ENCODE measurements at places on chromosomes 11 and 22.

- no peak for DNase-seq
Measured at GRCh38 chr11:118042796-118043195, 34.1 kb upstream of the TMPRSS4 start.

DNA sequence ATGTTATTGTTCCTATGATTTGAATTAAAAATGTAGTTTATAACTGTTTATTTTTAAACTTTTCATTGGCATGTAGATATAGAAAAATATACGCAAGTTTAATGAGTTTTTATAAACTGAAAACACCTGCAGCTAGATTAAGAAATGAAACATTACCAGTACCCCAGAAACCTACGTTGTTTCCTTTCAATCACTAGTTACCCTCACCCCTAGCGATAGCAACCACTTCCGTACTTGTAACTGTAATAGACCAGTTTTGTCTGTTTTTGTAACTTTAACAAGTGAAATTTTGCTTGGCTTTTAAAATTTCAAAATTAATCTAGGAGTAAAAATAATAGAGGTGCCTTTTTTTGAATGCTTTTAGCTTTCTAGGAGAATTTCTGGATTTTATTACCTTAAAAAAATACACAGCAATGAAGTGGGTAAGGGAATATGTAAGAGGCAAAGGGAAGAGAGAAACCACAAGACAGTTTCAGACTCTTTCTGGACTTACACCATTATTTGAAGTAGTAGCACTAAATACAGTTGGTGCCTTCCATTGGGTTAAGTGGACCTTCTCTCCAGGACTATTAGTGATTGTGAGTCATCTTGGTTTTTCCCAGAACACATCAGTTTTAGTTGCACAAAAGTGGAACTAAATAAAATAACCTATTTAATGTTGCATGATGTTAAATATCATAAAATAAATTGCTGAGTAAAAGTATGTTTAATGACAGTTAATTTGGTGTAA, 18.7 kb upstream of the NAT10 start:
- DNase-seq: no peak

DNA sequence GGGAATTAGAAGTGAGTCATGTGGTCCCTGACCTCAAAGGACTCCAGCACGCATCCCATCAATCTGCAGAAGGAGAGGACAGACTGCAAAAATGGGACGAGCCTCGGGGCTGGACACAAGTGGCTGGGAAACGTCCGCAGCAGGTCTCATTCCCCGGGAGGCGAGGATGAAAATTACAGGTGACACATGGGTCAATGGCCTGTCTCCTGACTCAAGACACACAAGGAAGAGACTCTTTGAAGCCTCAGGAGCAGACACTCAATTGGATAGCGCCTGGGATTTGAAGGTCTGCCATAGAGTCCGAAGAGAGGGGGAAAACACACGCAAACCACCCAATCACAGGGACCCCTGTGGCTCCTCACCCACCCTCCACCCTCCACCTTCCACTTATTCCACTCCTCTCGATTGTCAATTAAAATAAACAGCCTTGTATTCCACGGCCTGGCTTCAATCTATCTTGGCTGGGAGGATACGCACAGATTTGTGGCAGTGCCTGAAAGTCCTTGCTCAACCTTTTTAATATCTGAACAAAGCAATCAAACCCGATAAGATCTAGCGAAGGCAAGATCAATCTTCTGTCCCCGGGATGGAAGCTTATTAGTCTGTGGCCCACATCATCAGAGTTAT, 101.8 kb upstream of the CADM1 start:
- DNase-seq: no peak

GRCh38 chr11:118792570-118793124, 1.7 kb upstream of the DDX6 start:
- peak; percentile 68 for DNase-seq

GRCh38 chr11:68775951-68776388, 24.6 kb upstream of the TESMIN start:
- no peak for DNase-seq

DNA sequence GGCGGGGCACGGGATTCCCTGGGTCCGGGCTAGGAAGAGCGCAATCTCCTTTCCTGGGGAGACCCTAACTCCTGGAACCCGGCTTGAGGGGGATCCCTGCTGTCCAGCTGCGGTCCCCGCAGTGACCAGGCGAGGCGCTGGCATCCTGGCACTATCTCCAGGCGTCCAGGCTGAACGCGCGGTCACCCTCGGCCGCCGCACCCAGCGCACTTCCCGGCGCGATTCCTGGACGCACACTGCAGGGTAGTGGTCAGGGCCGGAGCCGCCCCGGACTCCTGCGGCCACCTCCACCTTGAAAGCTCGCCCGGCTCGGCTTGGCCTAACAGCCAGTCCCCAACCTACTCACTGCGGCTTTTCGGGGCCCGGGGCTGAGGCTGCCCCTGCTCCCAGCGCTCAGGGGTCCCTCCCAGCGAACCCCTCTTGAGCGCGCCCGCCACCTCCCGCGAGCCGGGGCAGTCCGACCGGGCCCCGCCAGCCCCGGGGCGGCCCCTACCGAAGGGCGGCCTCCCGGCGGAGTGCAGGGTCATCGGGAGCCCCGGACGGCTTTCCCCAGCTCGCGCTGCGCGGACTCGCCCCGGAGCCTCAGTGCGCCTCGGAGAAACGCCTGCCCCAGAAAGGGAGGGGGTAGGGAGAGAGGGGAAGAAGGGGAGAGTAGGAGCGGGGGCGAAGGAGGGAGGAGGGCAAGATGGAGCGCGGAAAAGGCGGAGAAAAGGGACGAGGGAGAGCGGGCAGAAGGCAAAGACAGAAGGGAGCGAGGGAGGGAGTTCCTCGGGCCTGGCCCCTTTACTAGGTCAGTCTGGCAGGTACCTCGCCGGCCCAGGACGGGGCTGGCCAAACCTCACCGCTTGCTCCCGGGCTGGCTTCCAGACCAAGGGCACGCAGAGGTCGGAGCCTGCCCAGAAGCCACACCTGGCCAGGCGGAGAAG, 1.0 kb downstream of the POU2AF3 start:
- DNase-seq: no peak

DNA sequence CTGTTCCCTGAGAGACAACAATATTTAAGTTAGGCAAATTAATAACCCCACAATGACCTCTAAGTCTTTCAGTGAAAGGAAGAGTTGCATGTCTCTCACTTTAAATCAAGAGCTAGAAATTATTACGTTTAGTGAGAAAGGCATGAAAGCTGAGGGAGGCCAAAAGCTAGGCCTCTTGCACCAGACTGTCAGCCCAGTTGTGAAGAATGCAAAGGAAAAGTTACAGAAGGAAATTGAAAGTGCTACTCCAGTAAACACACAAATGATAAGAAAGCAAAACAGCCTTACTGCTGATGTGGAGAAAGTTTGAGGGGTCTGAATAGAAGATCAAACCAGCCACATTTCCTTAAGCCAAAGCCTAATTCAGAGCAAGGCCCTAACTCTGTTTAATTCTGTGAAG, 45.0 kb downstream of the BBOX1 start:
- no peak for DNase-seq

DNA sequence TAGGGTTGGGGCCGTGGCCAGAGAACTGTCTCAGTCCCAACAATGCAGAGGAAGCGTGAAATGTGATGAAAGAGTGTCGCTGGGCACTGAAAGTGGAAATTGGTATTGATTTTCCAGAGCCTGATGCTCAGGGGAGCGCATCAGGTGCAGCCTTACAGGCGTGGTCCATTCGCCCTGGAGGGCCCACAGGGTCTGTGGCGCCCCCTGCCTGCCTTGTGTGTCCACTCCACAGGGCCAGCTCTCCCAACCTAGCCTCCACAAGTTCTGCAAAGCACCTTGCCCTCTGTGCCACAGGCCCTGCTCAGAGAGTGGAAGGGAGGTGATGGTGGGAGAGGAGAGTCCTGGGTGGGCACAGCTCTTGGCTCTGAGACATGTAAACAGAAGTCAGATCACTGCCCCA, 54.9 kb upstream of the LMO1 start:
- DNase-seq: no peak

DNA sequence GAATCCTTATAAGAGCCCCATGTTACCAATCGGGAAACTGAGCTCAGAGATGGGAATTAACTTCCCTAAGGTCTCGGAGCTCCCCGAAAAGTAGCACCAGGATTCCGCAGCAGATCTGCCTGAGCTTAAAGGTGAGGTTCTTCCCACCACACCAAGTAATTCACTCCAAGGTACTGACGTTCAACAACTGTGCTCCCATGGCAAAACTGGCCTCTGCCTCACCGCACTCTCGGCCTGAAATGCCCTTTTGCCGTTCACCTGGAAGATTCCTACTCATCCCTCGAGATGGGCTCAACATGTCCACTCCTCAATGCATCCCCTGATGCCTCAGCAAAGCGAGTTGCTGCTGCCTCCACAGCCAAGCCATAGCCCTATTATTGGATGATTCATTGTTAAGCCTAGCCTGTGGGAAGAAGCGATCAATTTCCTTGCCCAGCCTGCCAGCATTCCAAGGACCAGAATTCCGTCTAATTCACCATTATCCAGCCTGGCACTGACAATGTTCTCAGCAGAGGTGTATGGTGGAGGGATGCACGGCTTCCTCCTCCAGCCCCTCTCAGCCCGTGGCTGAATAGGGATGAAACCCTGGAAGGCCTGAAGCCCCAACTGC, 4.2 kb downstream of the PLAAT3 start:
- no peak for DNase-seq

DNA sequence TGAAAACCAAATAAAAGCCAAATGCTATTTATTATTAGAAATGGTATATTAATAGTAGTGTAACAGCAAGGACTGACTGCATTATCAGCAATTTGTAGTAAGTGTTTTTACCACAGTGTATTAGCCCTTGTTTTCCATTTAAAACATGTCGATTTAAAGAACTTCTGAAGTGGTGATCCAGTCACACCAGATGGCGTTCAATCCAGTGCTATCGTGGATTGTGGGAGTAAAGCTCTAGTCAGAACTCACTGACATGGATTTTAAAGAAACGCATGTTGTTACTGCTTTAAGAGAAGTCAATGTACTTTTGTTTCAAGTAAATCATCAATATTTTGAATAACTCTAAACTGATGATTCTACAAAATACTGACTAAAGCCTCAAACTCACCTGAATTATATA, 51.1 kb downstream of the LARGE2 start:
- no peak for DNase-seq

DNA sequence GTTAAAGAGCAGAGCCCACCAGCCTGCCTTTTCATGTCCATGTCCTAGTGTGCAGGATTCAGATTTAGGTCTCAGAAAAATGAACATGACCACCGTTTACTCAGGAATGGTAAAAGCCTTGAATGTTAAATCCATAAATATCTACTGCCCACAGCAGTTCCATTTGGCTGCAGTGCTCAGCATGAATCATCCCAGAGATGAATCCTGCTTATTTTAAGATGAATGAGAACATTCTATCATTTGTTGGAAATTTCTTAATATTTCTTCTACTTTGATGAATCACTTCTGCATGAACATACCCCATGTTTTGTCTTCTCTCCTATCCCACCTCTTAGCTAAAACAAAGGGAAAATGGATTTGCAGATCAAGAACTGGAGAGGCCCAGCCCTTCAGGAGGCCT, 47.5 kb upstream of the AQP11 start:
- DNase-seq: no peak

- peak; percentile 68 for DNase-seq
Measured at GRCh38 chr11:61747192-61747966, 5.1 kb upstream of the MYRF start.

DNA sequence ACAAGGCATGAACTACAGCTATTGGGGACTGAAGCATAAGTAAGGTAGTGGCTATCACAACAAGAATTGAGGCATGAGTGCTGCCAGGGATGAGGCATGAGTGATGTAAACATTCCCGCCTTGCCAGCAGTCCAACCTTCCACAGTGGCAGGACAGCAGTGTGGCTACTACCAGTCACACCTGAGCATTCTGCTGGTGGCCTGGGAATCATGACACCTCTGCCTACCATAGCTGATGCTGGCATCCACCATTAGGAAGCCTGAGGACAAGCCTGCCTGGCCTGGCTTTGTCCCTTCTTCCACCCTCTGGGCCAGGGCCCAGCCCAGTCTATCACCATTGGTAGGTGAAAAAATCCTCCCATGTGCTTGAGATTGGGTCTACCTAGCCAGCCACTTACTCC, 712.8 kb upstream of the CCDC90B start:
- DNase-seq: no peak

DNA sequence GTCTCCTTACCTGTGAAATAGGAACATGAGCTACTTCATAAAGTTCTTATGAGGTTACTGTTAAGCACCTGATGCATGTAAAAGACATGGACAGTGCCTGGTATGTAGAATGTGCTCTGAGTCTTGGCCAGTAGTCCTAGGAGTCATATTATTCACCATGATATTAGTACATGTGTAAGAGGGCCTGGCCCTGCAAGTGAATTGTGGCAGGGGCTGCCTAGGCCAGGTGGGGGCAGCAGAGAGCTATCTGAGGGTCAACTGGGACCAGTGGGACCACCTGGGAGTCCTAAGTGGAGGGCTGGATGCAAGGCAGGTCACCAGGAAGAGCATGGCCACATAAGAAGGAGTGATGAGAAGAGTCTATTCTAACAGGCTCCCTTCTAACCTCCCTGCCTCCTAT, 529.5 kb downstream of the SOX6 start:
- DNase-seq: peak; percentile 22

GRCh38 chr11:61108847-61109585, 6.7 kb downstream of the CD5 start:
- no peak for DNase-seq

GRCh38 chr11:70481625-70482528, 83.5 kb downstream of the CTTN start:
- no peak for DNase-seq

GRCh38 chr11:8357505-8357888, 93.8 kb upstream of the LMO1 start:
- DNase-seq: no peak

DNA sequence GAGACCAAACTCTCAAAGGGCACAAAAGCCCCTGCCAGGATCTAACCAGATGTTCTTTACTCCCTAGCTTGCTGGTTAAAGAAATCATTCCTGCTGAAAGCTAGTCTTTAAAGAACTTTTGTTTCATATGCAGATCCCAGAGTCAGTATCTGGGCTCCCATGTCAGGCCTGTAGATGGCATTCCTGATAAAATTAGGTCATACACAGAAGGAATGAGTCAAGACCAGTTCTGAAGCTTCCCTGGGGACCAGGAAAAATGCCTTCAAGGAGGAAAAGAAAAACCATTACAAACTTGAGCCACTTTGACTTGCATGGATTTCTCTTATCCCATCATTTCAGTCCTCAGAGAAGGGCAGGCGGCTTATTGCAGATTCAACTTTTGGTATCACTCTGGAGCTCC, 5.9 kb downstream of the DBX1 start:
- no peak for DNase-seq

GRCh38 chr11:76152741-76153570, 53.3 kb downstream of the WNT11 start:
- DNase-seq: peak; percentile 30

- no peak for DNase-seq
Measured at GRCh38 chr11:64447831-64448598, 89.1 kb downstream of the RPS6KA4 start.

- no peak for DNase-seq
Measured at GRCh38 chr11:101466352-101466751, 117.5 kb downstream of the TRPC6 start.

Data from activated naive CD4-positive, alpha-beta T cell treated with anti-CD3 and anti-CD28 coated beads, Interleukin-2, amount 10 ng/mL, durations not matched to agents 7 days and 5 days (primary cell).